ENCODE measurements at places on chromosomes 11 and 22.

DNA sequence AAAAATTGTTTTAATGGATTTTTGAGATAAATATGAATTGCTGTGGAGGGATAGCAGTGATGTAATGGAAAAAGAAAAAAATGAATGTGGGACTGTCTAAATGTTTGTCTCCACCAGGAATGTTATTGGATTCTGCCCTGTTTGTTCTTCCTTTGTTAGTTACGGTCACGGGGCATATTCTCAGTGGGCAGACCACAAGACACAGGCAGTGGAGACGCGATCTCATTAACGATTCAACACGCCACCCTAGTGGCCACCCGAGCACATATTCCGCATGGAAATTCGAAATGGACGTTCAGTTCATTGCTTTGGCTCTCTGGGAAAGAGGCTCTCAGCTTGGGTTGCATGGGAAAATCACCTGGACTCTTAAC, 151.8 kb upstream of the TTC12 start:
- DNase-seq, result no peak

- DNase-seq, result peak; percentile 19
Observed at GRCh38 chr22:35150183-35151107, 84.5 kb downstream of the ISX start.

- DNase-seq, result no peak
Observed at GRCh38 chr11:117072517-117073461, 25.4 kb downstream of the SIK3 start.

DNA sequence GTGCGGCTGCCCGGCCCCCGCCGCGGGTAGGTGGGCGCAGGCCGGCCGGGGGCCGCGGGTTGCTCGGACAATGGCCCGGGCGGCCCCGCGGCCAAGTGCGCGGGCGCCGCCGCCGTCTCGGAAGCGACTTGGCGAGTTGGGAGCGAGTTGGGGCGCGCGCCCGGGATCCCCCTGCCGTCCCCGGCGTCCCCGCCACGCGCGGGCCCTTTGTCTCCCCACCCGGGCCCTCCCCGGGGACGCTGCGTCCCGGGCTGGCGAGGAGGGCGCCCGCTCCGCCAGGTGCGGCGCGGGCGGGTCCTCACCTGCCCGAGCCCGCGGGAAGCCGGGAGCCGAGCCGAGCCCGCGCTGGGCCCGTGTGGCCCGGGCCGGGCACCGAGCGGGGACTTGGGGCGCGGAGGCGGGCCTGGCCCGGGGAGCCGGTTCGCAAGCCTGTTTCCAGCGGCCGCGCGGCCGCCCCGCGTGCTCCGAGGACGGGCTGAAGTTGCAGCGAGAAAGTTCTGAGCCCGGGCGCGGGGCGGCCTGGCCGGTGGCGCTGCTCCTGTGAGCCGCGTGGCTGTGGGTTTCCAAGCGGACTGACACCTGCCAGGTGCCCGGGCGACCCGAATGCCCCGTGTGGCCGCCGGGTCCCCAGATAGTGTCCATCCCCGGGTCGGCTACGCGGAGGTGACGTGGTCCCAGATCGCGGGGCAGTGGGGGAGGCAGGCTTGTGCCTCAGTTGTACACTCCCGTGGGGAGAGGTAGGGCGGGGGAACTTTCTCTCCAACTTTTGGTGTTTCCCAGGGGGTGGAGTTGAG, 586 bp downstream of the LRP5 start:
- peak; percentile 36 for DNase-seq

DNA sequence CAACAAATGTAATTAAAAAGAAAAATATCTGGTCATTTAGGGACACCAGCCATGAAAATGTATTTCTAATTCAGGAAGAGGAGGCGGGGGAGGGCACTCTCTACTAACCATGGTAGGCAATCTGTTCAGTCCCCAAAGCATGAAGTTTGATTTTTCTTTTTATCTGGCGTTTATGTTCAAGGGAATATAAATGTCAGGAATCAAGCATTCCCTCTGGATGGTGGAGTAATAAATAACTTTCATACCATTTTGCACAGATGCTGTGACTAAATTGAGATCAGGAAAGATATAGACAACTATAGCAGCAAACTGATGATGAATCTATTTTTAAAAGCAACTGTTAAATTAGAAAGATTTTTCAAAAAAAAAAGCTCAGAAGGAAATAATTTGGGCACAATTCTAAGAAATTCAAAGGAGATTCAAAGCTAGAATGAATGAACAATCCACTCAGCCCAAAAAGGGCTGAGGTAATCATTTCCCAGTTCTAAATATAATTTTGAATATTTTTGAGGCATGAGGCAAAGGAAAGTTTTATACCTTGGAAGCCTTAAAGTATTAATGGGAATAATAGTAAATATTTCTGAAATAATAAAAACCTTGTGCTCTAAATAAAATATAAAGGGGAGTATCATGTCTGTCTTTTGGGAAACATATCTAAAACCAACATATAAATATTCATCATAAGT, 146.4 kb upstream of the POU2AF2 start:
- DNase-seq, result no peak

DNA sequence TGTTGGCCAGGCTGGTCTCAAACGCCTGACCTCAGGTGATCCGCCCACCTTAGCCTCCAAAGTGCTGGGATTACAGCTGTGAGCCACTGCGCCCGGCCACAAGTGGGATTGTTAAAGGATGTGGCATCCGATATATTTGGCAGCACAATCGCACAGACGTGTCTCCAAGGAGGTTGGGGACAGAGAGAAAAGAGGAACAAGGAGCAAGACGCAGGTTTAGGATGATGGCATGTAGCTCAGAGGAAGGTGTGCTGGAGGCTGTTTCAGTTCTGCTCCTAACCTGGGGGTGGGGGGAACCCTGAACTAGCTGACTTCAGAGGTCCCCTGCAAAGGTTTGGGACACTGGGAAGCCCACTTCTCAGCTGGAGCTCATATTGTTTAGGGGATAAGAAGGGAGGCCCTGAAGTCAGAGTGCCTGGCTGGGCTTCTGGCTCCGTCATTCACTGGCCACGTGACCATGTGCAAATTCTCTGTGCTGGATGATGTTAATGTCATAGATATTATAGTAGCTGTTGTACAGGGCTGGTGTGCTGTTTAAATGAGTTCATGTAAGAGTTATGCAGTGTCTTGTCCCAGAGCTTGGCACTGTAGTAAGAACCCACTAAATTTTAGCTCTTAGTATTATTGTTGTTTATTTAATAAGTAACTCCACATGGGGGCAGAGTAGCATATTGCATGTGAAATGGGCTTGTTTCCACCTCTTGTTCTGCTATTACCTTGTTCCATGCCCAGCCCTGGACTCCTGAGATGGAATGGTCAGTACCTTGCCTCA, 129.7 kb downstream of the ST3GAL4 start:
- no peak for DNase-seq

DNA sequence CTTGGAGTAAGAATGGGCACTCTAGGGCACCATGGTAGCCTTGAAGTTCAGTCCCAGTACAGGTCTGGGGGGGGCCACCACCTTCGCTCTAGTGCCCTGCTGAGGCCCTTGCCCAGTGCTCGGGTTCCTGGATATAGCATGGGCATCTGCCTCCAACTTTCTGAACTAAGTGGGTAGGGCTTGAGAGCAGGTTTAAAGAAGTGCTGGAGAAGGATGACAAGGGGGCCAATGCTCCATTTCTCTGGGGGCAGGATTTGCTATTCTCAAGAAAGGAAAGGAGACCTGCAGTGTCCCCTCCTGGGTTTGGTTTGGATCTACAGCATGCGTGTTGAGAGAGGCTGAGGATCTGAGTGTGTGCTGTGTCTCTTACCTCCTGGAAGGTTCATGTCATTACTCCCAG, 82.2 kb upstream of the SUSD2 start:
- DNase-seq, result no peak

DNA sequence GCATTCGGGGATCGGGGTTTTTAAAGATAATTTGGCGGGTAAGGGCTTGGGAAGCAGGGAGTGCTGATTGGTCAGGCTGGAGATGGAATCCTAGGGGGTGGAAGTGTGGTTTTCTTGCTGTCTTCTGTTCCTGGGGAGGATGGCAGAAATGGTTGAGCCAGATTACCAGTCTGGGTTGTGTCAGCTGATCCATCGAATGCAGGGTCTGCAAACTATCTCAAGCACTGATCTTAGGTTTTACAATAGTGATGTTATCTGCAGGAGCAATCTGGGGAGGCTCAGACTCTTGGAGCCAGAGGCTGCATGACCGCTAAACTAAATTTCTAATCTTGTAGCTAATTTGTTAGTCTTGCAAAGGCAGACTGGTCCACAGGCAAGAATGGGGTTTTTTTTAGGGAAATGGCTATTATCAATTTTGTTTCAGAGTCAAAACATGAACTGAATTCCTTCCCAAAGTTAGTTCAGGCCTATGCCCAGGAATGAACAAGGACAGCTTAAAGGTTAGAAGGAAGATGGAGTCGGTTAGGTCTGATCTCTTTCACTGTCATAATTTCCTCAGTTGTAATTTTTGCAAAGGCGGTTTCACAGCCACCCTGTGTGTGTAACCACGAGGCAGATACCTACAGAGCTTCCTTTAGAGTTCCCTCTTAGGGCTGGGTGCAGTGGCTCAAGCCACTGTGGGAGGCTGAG, 10.2 kb downstream of the SCGB1A1 start:
- no peak for DNase-seq

GRCh38 chr22:45680932-45681700, 9.5 kb downstream of the ATXN10 start:
- DNase-seq, result no peak

GRCh38 chr22:17106161-17106784, 14.9 kb downstream of the TMEM121B start:
- no peak for DNase-seq

GRCh38 chr22:29078869-29079207, 6.0 kb downstream of the KREMEN1 start:
- DNase-seq, result no peak

DNA sequence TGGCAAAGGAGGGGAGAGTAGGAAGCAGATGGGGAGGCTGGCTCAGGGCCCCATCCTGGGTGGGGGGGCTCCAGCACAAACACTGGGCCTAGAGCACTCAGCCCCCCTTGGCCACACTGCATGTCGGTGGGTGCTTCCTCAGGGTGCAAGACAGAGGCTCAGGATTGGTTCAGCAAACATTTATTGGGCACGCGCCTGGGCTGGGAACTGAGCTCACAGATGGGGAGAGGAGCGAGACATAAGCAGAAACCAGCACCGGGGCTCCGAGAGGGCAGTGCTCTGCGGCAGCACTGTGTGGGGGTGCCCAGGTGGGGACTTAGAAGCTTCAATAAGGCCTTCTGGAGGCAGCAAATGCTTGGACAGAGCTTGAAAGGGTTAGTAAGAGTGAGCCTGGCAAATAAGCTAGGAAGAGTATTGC, 12.1 kb upstream of the EHD1 start:
- no peak for DNase-seq

GRCh38 chr11:114090225-114090910, 30.9 kb downstream of the ZBTB16 start:
- no peak for DNase-seq

- DNase-seq, result no peak
Observed at GRCh38 chr11:46363031-46363407, 15.8 kb downstream of the DGKZ start.

DNA sequence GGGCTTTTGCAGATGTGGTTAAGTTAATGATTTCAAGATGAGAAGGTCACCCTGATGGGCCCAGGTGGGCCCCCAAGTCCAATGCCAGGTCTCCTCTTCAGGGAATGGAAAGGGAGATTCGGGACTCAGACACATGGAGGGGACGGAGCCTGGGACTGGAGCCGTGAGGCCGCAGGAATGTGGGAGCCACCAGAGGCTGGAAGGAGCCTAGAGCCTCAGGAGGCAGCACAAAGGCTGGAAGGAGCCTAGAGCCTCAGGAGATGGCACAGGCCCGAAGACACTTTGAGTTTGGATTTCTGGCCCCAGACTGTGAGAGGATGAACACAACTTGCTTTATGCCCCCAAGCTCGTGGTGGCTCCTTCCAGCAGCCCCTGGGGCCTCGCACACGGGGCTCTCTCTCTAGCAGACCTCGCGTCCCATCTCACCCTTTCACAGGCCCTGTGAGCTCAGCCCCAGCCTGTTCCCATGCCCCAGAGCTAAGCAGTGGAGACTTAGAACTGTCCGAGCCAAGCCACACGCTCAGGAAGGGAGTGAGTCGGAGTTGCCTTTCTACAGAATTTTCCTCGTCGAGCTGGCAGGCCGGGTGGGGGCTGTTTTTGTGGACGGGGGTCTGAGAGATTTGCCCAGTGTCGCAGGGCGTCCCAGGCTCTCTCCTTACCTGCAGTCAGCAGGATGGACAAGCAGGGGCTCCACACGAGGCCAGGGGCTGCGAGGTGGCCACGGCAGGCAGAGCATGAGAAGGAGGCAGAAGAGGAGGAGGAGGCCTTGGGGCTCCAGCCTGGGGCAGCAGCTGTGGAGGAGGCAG, 937.6 kb downstream of the BRD1 start:
- DNase-seq, result no peak

- no peak for DNase-seq
Observed at GRCh38 chr22:25021976-25022711, 69.6 kb downstream of the KIAA1671 start.

DNA sequence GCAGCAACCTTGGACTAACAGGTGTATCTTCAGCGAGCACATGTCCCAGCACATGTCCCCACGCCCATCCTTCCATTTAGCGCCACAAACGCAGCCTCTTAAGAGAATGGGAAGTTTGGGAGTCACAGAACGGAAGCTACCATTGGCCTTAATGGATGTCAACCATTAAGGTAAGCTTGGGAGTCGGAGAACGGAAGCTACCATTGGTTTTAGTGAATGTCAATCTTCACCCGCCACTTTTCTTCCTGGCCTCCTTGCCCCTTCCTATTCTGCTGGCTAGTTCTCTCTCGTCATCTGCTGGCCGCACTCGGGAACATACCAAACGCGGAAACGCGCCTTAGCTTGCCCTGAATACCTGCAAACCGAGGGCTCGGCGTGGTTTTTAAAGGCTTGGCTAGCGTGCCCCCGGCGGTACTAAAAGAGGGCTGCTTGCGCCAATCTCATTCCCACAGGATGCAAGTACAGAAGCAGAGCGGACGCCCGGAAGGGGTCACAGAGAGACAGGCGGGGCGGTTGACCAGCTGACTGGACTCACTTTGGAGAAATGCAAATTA, 24.3 kb downstream of the GLYATL1 start:
- DNase-seq, result no peak

DNA sequence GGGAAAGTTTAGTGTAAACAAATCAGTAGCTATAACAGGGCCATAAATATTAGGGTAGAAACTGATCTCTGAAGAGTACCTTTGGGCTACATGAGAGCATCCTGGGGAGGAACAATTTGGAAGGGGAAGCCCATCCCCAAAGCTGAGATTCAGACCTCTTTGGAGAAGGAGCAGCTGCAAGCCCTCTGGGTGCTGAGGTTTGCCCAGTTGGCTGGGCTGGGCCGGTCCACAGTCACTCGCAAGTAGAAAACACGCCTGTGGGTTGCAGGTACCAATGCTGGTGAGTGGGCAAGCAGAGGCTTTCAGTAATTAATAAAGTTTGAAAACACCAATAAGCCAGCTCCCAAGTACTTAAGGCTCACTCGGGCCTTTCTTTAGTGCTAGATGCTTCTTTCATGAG, 124.5 kb downstream of the ARHGAP8 start:
- no peak for DNase-seq

DNA sequence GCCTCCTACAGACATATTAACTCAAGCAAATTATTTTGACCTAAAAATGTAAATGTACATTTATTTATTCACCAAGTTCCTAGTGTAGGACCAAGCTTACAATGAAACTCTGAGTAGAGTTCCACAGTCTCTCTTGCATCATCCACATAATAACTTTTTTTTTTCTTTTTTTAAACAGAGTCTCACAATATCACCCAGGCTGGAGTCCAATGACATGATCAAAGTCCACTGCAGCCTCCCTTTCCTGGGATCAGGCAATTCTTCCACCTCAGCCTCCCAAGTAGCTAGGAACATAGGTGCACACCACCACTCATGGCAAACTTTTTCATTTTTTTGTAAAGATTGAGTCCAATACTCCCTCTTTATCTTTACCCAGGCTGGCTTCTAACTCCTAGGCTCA, 28.0 kb downstream of the FEZ1 start:
- no peak for DNase-seq

- no peak for DNase-seq
Observed at GRCh38 chr11:26851696-26852095, 129.8 kb upstream of the SLC5A12 start.

Measured in CD4-positive, alpha-beta T cell (primary cell).